Right kidney (tissue), 9 donors: ENCODE measurements at places on chromosomes 7 and 10.

GRCh38 chr7:123757095-123757494, 8.3 kb upstream of the WASL start:
- no peak for DNase-seq

DNA sequence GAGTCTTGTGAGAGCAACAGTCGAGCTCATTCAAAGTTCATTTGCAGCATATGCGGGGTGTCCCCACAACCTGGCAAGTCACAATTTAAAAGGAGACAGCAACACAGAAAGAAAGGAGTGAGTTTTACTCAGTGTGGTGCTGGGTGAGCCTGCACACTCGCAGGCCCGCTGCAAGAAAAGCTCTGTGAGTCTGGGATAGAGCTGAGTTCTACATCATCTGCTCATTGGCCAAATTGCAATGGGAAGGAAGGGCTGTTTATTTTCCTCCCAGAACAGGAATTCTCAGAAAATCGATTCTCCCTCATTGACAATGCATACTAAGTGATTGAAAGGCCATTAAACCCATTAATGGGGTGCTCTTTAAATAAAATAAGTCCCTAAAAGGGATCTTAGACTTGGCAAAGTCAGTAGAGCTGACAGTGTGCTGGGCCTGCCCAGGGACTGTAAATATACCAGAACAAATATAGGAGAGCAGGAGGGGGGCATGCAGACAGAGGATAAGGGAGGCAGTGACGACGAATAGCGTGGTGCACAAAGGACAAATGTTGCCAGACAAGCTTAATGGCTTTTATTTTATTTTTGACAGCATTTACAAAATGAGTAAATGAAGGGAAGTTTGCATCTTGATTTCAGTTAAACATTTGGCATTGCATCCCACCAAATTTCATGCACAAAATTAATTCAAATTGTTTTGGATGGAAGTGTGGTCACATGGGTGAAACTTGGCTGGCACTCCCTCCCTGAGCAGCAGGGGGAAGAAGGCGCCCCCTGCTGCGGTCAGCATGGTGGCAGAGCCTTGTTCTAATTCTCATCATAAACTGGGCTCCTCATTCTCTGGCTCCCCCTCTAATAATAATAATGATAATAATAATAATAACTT, 215.7 kb downstream of the SNX10 start:
- DNase-seq, result no peak

- DNase-seq, result no peak
Measured at GRCh38 chr7:77888998-77889397, 90.4 kb downstream of the PHTF2 start.

GRCh38 chr7:41481353-41481752, 221.5 kb downstream of the INHBA start:
- no peak for DNase-seq
